Daoy (cell line): ENCODE measurements at places on chromosomes 6 and 20.

- no peak for DNase-seq
Measured at GRCh38 chr20:52432740-52433139, 241.2 kb upstream of the ZFP64 start.

DNA sequence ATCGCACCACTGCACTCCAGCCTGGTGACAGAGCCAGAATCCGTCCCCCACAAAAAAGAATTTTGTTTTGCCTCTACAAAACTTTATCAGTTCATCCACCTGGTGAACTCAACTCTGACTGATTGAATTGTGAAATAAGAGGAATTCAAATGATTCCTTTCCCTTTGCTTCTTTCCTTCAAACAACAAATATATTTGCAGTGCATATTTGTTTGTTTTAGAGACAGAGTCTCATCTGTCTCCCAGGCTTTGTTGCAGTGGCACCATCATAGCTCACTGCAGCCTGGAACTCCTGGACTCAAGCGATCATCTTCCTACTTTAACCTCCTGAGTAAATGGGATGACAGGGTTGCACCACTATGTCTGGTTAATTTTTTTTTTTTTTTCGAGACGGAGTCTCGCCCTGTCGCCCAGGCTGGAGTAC is 23.2 kb upstream of the PIM1 start:
- DNase-seq = no peak

DNA sequence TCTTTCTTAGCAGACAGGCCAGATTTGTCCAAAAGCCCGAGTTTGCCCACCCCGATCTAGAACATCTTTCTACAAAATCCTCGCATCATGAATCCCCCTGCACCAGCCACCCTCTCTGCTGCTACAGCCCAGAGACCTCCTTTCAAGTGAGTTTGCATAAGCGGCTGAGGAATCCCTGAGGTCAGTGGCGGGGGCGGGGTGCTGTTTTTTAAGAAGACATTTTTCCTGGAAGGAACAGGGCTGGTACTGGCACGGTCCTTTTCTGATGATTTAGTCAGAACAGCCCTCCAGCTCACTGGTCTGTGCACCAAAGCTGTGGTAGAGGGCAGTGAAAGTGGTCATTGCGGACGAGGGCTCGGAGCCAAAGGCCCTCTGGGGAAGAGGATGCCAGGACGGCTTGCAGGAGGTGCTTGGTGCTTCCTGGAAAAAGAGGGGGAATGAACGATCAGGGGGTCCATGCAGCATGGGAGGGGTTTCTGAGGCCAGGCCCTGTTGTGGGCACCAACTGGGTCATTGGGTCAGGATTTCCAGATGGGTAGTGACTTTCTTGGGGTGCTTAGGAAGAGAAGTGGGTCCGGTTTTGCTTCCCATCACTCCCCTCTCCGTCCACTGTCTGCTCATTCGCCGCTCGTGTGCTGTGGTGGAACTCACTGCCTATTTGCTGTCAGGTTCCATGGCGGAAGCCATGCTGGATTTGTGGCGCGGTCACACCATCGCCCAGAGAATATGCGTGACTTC is 50.4 kb downstream of the GNAS-AS1 start:
- DNase-seq = no peak

GRCh38 chr20:48457193-48458002 is 370.4 kb downstream of the PREX1 start:
- no peak for DNase-seq

DNA sequence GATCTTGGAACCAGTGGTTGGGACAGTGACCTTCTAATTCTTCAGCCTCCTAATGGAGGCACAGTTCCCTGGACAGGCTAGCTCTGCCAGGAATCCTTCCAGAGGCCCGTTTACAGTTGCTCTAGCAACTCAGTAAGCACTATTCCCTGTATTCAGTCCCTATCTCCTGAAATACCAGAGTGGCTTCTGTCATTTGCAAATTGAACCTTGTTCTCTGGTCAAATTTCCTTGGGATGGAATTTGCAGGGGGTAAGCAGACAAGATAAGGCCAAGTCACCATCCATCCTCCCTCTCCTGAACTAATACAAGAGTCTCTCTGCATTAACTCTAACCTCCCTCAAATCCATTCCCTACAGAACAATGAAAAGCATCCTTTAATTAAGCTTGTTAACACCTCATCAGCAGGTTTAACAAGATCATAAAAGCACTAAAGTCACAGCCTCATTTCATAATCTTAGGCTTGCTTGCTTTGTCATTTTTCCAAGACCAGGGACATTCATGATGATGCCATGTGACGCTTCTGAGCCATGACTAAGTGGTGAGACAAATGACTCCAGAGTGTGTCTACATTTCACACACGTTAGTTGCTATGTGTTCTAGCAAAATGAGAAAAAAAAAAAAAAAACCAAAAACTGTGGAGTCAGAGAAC is 37.1 kb downstream of the SLC22A23 start:
- DNase-seq = peak; percentile 85
